ENCODE measurements at places on chromosomes 4 and X.

GRCh38 chr4:108193886-108194672, 25.3 kb upstream of the LEF1 start:
- DNase-seq, result no peak

DNA sequence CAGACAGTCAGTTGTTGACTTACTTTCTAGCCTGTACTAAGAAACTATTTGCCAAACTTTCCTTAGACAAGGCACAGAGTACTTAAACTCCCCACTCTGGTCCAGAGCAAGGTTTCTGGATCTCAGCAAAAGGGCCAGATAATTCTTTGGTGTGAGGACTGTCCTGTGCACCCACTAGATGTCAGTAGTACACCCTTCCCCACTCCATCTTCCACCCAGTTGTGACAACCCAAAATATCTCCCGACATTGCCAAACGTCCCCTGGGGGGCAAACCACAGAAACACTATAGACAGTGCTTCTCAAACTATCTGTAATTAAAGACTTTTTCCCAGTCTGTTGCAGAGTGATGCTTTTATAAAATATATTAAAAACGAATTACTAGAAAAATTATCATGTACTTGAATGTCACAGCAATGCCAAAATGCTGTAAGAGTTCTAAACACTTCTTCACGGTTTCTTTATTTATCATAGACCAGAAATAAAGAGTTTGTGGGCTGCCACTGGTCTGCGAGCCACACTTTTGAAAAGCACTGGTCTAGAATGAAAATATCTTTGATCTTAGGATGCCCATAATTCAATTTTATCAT, 203.5 kb downstream of the PRDM5 start:
- DNase-seq, result no peak

DNA sequence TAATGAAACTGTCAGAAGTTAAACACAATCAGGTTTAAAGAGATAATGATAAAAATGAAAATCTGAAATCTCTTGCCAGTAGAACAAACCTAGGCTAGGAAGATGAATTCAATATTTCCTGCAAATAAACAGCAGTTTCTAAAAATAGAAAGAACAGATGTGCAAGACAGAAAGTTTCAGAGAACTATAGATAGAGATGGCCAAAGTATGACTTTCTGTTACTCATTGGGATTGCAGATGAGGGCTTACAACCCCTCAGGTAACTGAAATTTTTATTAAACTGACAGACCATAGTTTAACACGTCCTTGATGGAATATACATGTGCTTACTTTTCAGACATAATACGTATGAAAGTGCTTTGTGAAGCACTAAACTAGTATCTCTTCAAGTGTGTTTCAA, 82.3 kb upstream of the PPARGC1A start:
- DNase-seq, result no peak

DNA sequence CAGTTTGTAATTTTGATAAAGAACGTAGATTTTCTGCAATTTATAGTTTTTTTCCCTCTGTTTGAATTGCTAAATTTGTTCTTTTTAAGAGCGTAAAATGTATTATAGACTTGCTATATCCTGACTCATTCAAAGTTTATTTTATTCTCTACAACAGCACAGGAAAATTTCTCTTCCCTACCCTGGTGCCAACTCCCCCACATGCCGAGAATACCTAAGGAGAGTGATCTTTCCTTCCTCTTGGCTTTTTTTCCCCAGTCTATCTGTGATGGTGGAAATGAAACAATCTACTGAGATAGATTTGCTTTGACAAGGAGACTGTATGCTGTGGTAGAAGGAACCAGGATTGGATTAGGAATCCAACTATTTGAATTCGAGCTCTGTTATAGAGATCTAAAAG, 271.6 kb downstream of the TLL1 start:
- no peak for DNase-seq

- DNase-seq, result no peak
These were observed 26.7 kb downstream of the ANKRD50 start for GRCh38 chr4:124685851-124686250.

DNA sequence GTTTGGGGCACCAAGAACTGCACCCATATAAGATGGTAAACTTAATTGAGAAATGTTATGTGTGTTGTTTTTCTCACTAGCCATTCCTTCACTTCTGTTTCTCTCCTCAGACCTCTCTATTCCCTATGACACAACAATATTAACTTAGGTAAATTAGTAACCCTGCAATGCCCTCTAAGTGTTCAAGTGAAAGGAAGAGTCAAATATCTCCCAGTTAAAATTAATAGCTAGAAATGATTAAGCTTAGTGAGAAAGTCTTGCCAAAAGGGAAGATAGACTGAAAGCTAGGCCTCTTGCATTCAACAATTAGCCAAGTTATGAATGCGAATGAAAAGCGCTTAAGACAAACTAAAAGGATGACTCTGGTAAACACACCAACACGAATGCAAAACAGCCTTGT, 132.9 kb upstream of the KLF8 start:
- DNase-seq, result no peak

- DNase-seq, result no peak
These were observed 97.9 kb upstream of the PDE5A start for GRCh38 chr4:119726505-119726904.

DNA sequence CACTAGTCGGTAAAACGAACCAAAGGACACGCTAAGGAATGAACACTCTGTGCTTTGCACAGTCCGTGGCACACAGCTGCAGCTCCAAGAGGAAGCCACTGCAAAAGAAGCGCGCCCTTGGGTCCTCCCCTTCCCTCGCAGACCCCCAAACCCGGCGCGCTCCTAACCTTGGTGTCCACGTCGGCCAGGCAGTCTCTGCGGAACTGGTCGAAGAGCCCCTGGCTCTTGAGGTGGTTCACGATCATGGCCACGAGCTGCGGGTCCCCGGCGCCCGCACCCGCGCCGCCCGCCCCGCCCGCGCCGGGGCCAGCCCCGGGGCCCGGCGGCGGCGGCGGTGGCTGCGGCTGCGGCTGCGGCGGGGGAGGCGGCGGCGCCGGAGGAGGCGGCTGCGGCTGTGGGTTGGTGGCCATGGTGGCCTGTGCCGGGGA, 333 bp downstream of the BOD1L1 start:
- DNase-seq, result no peak

DNA sequence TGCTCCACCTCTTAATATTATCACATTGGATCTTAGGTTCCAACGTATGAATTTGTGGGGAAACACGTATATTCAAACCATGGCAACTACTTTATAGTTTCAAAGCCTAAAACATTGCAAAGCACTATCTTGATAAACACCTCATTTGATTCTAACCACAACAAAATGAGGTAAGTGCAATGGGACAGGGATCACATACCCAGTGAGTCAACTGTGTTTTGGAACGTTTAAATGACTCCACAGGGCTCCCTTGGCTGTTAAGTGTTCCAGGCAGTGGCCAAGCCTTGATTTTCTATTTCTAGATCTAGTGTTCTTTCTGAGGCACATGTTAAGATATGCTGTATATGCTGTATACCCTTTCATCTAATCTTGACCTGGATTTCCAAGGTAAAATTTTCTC, 54.5 kb upstream of the C1QTNF7 start:
- DNase-seq, result no peak

- peak; percentile 34 for DNase-seq
These were observed 721 bp downstream of the FAM184B start for GRCh38 chr4:17780501-17781299.

DNA sequence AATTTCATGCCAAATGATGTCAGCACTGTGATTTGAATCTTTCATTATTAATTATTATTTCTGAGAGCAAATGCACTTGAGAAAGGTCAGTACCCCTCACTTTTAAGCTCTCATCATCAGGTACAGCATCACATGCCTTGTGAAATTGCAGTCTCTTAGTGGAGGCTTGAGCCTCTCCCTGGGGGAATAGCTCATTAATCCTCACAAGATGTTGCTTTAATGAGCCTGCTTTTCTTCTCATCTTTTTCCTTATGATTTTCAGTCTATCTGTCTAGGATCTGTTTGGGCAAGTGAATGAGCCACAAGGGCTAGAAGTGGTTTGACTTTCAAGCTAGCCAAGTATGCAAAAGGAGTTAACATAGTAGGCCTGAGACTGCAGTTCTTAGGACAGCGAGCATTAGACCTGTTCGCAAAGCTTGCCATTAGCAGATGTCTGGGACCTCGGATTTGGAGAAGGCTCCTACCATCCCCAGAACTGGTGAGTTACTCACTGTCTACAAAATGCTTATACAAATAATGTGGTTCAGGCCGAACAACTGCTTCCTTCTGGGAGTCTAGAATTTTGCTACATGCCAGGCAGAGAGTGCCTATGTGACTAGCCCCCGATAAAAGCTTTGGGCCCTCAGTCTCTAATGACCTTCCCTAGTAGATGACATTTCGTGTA, 174.5 kb downstream of the IL15 start:
- DNase-seq, result no peak

- DNase-seq, result no peak
These were observed 115.8 kb downstream of the THOC2 start for GRCh38 chrX:123617007-123617406.

DNA sequence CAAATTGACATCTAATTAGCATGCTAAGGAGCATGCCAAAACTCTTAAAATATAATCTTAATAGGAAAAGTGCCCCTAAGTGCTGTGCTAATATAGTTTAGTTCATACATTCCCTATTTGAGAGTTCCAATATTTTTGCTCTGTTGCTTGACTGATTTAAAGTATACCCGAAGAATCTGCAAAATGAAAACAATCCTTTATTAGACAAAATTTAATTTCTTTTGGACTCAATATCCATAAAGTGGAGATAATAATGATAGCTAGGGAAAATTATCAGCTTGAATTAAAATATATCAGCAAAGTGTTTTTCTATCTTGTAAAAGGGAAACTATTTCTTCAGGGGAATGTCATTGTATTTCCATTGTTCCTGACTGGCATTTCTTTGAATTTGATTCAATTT, 196.0 kb upstream of the NPY2R start:
- no peak for DNase-seq

- DNase-seq, result no peak
These were observed 68.2 kb downstream of the ZNF827 start for GRCh38 chr4:145870155-145871020.

DNA sequence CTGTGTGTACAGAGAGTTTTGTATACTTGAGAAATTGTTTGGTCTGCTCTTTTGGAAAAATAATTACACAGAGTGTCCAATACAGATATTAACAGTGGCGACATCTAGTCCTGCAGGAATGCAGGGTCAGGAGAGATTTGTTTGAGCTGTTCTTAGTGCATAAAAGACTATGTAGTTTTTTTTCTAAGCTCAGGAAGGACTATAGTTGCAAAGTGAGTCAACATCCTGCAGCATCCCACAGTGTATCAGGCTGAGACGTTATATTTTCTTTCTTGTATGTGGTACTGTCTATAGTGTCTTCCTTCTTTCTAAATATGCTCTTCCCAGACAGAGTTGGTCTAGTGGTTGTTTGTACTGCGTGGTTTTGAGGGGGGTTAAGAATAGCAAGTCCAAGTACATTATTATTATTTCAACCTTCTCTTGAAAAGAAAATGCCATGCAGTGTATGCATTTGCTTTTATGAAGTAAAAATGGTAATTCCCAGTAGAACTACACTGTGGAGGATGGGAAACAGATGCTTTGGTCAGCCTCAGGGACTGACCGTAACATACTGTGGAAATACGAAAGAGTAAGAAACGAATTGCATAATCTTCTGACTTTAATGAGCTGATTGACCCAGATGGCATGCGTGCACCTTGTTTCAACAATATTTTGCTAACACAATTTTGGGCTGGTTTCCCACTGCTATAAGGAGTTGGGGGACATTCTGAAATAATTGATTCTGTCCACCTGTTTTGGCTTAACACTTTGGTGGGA, 67.4 kb downstream of the DMP1 start:
- DNase-seq, result no peak

DNA sequence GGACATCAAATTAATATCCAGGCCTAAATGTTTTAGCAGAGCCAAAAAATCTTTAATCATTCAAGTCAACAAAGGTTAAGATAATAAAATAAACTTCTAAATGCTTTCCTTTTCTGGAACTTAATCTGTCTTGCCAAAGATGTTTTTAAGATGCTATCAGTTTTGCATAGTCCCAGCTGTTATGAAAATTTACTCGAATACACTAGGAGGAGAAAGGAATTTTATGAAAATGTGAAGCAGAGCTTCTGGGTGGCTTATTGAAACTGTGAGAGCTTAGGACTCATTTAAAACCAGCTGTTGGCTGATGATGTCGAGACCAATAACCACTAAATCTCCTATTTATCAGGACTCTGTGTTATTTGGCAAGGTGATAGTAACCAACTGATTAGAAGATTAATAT, 202.2 kb upstream of the ETNPPL start:
- DNase-seq, result no peak

- no peak for DNase-seq
These were observed 4.3 kb downstream of the QRFPR start for GRCh38 chr4:121376556-121376955.

GRCh38 chrX:123976706-123977316, 15.3 kb downstream of the STAG2 start:
- DNase-seq, result peak; percentile 20

DNA sequence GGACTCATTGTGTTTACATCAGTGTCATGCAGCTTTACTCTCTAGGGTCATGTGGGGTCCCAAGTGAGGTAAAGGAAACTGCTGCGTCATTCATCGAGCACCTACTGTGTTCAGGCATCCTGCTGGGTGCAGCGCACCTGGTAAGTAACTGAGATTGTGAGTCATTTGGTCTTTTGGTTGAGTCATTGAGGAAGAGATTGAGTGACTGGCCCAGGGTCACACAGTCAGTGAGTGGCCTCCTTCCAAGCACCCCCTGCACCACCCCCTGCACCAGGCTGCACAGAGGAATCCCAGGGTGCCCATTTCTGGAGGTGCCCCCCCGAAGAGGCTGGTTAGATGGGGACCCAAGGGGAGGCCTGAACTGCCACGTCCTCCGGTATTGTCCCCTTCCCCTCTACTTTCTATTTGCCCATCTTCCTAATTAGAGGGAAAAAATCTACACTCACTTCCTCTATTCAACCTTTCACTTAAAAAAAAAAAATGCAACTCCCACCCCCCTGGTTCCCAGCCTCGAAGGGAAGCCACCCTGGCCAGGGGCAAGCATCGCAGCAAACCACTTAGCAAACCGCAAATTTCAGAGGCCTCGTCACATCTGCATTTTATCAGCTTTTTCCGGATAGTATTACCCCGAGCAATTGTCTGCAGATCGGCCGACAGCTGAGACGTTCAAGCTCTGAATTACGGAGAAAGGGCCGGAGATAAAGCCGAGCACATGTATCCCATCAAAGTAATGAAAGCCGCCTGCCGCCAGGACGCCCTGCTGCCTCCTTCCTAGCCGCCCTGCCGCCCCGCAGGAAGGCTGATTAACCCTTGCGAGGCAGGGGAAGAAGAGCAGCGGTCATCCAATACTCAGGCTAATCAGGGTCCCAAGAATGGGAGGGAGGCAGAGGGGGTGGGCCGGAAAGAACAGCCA, 96.3 kb upstream of the MSX1 start:
- no peak for DNase-seq

GRCh38 chr4:86151196-86151595, 208.7 kb downstream of the MAPK10 start:
- no peak for DNase-seq

DNA sequence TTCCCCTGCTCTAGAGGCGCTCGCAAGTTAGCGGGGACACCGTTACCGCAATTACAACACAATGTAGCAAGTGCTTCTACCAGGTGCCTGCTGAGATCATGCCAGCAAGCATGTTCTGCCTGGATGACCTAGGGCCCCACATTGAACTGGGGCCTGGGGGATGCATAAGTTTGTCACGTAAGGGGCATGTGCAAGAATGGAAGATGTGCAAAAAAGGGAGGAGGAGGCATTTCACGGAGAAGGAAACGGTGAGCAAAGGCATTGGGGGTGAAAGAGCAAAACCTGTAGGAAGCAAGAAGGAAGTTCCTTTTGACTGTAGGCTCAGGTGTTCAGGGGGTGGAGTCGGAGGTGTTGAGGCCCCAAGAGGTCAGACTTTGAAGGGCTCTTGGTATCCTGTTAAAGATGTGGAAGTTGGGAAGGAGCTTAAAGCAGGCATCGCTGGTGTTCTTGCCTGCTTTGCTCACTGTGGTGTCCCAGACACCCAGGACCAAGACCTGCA, 602 bp upstream of the SCARB2 start:
- peak; percentile 60 for DNase-seq
